ENCODE measurements at places on chromosomes 1 and 21.

- peak; percentile 58 for DNase-seq
Observed at GRCh38 chr1:150976879-150977694, 2.5 kb upstream of the CERS2 start.

DNA sequence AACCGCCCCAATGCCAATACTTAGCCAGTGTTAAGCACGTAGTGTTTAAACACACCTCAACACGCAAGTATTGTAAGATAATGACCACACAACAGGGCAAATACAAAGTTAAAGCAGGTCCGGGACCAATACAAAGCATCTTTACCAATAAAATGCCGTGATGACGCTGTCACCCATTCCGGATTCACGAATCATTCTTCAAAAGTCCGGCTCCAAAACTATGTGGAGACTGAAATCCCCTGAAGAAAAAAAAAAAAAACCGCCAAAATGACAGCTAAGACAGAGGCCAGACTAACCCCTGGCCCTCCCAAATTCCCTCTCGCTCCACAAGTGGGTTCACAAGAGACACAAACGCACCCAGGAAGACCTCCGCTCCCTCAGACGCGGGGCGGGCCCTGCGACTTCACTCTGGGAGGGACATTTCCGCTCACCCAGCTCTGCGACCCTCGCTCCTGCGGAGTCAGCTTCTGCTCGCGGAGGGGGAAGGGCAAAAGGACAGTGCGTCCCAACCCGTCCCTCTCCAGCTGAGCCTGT is 625 bp upstream of the DARS2 start:
- no peak for DNase-seq

- DNase-seq: no peak
Observed at GRCh38 chr1:68384872-68385411, 64.8 kb downstream of the RPE65 start.

GRCh38 chr1:215888159-215888558 is 321.1 kb downstream of the KCTD3 start:
- no peak for DNase-seq

GRCh38 chr1:15452216-15452615 is 4.3 kb upstream of the CELA2A start:
- no peak for DNase-seq

All from T-cell (primary cell).